GM03348 (cell line): ENCODE measurements at places on chromosomes 6 and 20.

DNA sequence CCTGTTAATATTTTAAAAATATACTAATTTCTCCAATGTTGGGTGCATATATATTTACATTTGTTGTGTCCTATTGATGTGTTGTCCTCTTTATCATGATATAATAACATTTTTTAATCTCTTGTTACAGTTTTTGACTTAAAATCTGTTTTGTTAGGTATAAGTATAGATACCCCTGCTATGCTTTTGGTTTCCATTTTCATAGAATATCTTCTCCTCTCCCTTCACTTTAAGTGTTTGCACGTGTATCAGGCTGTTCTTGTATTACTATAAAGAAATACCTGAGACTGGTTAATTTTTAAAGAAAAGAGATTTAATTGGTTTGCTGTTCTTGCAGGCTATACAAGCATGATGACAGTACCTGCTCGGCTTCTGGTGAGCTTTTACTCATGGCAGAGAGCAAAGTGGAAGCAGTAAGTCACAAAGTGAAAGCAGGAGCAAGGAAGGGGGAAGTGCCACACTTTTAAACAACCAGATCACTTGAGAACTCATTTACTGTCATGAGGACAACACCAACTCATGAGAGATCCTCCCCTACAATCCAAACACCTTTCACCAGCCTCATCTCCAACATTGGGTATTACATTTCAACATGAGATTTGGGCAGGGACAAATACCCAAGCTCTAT lies 340.5 kb upstream of the SYNCRIP start:
- DNase-seq, result no peak

GRCh38 chr20:645318-646106 lies 7.5 kb downstream of the SRXN1 start:
- peak; percentile 88 for DNase-seq

- no peak for DNase-seq
Observed at GRCh38 chr6:106422534-106422933, 62.0 kb downstream of the CRYBG1 start.

DNA sequence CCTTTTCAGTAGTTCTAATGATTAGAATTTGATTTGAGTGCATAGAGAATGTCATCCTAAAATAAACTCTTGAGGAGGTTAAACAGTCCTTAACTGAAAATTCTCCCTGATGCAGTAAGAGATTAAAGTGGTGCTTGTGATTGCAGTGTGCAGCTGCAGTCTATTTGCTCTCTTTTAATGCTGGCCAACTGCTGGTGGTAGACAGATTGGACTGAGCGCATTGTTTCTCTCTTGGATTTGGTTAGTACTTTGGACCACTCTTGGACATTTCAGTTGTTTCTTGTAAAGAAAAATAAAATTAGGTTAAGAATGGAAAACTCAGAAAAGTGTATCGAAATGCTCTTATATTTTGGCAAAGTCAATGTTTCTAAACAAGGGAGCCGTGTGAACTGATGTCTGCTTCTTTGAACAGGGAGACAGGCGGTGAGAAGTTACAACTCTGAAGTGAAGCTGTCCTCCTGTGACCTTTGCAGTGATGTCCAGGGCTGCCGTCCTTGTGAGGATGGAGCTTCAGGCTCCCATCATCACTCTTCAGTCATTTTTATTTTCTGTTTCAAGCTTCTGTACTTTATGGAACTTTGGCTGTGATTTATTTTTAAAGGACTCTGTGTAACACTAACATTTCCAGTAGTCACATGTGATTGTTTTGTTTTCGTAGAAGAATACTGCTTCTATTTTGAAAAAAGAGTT lies 127.2 kb downstream of the CD109 start:
- no peak for DNase-seq

DNA sequence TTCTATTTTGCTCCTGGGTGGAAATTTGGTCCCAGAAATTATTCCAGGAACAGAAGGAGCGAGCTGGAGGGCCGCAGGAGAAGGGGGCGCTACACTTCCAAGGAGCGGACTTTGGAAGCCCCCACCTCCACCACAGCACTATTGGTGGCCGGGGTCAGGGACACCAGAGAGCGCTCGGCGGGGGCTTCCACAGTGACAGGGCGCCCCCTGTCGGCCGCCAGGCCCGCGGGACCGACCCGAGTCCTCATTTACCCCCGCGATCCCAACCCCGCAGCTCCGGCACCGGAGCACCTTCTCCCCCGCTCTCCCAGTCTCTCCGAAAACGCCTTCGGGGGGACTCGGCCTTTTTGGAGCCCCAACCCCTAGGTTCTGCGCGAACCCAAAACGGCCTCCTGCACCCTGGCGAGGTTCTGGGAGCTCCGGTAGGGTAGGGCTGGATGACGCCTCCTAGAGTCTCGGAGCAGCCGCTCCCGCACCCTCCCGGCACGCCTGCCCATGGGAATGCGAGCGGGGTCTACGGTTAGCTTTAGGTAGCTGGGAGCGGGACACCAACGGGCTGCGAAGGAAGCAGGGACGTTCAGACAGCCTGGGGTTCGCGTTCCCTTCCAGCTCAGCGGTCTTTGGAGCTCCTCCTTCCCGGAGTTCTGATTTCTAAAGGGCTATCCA lies 2.4 kb upstream of the FOXA2 start:
- DNase-seq, result no peak

DNA sequence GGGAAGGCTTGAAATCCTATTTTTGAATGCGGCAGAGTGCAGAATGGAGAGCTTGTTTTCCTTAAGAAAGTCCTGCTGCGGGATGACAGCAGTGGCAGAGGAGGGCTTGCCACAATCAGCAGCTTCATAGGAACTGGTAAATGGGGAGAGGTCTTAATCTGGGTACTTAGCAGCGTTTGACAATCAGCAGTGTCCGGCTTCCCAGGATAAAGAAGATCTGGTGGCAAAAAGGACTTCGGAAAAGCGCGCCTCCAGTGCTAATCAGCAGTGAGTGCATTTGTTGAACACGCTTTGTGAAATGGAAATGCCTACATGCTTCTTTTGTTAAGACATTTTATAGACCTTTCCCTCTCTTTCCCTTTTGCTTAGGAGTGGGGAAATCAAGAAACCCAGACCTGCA lies 735.7 kb downstream of the QKI start:
- no peak for DNase-seq

- no peak for DNase-seq
Observed at GRCh38 chr6:121571455-121571854, 136.0 kb downstream of the GJA1 start.

- no peak for DNase-seq
Observed at GRCh38 chr6:63963769-63964315, 328.2 kb downstream of the PHF3 start.

- no peak for DNase-seq
Observed at GRCh38 chr6:11142296-11143027, 30.9 kb upstream of the ERVFRD-1 start.

- no peak for DNase-seq
Observed at GRCh38 chr6:168384045-168385036, 56.6 kb upstream of the SMOC2 start.
